ENCODE measurements at places on chromosomes 11 and 22.
A peak's percentile ranks its signal among the peaks of the same experiment; 100 is the strongest.

GRCh38 chr11:2759228-2760195 lies 59.7 kb upstream of the KCNQ1OT1 start:
- DNase-seq: no peak

DNA sequence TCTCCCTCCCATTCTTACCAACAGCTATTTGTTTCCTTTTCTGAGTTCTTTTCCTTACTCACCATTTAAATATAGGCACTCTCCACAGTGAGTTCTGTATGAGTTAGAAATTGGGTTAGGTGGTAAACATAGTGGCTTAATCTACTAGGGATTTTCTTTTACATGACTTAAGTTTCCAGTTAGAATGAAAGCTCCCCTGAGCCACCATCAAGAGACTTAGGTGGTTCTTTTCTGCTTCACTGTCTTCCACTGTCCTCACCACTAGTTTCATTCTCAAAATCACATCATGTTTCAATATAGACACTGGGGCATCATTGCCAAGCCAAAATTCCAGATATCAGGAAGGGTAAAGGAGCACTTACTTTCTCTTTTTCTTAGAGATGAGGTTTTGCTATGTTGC lies 9.0 kb upstream of the REXO2 start:
- DNase-seq: no peak

DNA sequence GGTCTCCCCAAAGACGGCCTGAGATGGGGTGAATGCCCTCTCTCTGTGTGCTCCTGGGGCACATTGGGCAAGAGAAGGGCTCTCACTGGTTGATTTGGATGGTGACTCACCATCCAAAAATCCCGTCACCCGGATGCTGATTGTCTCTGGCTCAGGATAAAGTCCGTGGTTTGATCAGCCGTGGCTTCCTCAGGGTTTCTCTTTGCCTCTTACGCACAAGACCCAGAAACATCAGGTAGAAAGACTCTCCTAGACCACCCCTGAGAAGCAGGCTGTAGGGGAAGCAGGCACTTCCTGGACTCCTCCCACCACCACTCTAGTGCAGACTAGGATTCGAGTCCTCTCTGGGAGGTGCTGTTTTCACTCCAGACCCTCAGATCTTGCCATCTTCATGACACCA lies 176.1 kb upstream of the NCAM1 start:
- DNase-seq: peak; percentile 73

DNA sequence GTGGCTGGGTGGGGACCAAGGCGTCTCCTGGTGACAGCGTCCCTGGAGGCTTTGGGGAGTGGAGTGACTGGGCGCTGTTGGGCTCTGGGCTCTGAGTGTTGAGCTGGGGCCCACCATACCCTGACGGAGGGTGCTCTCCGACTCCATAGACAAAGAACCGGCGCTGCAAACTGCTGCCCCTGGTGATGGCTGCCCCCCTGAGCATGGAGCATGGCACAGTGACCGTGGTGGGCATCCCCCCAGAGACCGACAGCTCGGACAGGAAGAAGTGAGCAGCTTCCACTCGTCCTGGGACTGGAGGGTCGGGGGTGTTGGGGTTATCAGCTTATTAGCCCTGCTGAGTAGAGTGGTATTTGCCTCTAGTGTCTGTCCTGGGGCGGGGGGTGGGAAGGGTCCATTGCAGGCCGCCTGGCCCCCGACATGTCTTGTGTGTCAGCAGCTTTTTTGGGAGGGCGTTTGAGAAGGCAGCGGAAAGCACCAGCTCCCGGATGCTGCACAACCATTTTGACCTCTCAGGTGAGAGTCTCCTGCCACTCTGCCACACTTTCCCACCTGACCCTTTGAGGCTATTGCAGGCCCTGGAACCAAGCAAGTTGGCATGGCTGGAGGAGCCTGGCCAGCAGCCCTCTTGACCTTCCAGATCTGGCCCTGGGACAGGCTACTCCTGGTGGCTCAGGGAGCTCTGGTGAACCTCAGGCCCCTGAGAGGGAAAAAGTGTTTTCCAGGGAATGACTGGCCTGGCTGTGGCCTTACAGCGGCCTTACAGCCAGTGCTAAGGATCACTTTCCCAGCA lies 7.6 kb downstream of the CLDN5 start:
- DNase-seq: no peak

GRCh38 chr22:48083502-48083901 lies 1321.1 kb downstream of the TBC1D22A start:
- no peak for DNase-seq

DNA sequence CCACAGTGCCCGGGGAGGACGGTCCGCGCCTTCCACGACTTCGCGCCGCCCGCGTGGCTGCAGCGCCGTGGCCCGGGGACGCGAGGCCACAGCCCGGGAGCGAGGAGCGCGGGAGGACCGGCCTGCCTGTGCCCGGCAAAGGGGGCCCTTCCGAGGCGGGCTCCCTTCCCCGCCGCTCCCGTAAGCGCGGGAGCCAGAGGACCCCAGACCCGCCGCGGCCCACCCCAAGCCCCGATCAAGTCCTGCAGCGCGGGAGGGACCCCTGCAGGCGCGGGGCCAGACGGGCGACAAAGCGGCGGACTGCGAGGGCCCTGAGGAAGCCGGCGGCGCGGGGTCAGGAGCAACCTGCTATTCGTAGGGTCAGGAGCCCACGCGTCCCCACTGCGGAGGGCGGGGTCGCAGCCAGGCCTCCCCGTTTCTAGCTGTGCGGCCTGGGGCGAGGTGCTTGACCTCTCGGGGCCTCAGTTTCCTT lies 110.3 kb downstream of the WNT7B start:
- no peak for DNase-seq

GRCh38 chr22:39488563-39489083 lies 13.5 kb upstream of the MIEF1 start:
- DNase-seq: no peak

GRCh38 chr22:42754658-42755057 lies 34.0 kb upstream of the A4GALT start:
- DNase-seq: peak; percentile 86

DNA sequence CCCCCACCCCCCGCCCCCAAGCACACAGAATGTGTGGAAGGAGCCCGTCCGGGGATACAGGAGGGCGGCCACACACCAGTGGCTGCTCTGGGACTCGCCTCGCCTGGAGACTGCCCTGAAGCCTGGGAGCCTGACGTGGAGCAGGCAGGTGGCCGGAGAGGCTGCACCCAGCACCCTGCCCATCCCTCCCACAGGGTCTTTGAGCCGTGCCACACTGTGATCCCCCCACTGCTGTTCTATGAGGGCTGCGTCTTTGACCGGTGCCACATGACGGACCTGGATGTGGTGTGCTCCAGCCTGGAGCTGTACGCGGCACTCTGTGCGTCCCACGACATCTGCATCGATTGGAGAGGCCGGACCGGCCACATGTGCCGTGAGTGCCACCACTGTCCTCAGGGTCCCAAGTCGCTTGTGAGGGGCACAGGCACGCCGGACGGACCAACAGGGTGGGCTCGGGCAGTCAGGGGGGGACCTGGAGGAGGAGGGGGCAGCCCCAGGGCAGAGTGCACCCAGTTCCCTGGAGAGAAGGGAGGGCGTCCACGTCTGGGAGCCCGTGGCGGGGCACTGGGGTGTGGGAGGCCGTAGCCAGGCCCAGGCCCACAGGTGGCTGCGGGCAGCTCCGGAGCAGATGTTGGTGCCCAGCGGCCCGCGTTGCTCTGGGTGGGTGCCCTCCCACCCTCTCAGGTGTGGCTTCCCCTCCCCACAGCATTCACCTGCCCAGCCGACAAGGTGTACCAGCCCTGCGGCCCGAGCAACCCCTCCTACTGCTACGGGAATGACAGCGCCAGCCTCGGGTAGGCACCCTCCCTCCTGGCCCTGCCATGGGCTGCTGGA lies 27.0 kb upstream of the MUC5B start:
- no peak for DNase-seq

Measured in astrocyte of the hippocampus (primary cell).